ENCODE measurements at places on chromosomes 2 and 18.

GRCh38 chr2:108612153-108612513 lies 77.9 kb downstream of the LIMS1 start:
- DNase-seq = peak; percentile 75

- no peak for DNase-seq
These were observed 167.9 kb downstream of the TNS1 start for GRCh38 chr2:217834744-217835513.

- no peak for DNase-seq
These were observed 109.2 kb upstream of the FZD7 start for GRCh38 chr2:201924453-201924852.

- no peak for DNase-seq
These were observed 139.4 kb downstream of the WDSUB1 start for GRCh38 chr2:159146996-159147666.

DNA sequence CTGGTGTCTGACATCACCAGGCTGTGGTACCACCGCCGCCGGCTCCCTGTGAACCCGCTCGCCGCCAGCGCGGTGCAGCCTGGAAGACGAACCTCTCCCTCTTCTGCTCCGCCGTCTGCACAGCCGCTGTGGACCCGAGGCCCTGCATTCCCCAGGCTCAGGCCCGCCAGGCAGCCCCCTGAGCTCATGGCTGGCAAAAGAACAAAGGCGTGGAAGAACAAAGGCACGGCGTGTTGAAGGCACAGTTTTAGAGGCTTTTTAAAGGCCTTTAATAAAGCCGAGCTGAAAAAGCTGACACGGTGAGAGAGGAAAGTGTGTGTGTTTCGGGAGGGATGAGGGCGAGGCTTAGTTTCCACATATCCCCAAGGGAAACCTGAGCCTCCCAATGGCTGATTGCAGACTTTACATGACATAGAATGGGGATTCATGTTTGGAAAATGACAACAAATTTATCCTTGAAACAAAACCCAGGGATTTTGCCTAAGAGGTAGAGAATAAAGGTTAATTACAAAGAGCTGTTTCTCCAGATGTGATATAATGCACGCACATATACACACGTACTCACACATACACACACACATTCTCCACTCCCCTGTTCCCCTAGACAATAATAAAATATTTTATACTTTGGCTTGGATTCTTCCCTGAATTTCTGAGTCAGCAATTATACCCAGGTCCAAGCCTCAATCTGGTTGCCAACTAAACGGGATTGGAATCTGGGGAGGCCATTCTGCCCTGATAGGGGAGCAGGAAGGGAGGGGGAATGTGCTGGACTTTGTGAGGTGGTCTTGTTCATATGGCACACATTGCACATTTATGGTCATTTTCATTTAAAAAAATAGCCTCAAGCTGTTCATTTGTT lies 39.7 kb downstream of the RFX8 start:
- no peak for DNase-seq

DNA sequence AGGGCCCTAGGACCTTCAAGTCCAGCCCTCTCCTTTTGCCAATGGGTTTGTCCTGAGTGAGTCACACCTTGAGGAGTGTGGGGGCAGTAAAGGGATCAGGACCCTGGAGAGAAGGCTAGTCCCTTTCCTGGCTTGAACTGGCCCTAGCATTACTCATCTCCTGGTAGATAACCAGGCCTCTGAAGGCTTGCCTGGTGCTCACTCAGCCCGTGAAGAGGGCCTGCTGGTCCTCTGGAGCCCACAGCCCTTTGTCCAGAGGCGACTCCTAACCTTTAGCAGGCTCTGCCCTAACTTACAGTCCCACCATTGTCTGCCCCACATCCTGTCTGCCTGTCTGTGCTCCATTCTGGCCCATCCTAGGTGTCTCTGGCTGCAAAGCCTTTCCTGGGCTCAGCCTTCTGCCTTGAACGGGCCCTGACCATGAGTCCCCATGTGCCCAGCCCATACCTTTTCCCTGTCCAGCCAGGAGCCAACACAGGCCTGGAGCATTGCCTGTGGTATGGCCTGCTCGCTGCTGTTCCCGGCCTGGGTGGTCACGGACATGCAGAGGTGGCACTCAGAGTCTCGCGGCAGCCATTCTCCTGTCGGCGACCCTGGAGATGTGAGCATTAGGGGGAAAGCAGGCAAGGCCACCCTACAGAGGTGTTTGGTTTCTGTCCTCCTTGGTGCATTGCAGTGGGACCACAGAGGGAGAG lies 5.0 kb downstream of the SFTPB start:
- DNase-seq = no peak

DNA sequence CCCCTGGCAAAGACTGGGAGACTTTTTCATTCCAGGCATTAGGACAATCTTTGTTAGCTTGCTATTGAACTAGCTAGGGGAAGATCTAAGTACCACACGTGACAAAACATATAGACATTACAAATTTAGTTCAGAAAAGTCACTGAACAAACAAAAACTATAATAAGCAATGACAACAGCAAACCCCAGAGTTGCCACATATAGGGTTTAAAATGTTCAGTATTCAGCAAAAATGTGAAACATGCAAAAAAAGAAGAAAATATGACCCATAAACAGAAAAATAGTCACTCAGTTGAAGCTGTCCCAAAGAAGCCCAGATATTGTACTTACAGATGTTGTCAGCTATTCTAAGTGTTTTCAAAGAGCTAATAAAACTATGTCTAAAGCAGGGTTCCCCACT lies 431.1 kb upstream of the CDH2 start:
- DNase-seq = no peak

DNA sequence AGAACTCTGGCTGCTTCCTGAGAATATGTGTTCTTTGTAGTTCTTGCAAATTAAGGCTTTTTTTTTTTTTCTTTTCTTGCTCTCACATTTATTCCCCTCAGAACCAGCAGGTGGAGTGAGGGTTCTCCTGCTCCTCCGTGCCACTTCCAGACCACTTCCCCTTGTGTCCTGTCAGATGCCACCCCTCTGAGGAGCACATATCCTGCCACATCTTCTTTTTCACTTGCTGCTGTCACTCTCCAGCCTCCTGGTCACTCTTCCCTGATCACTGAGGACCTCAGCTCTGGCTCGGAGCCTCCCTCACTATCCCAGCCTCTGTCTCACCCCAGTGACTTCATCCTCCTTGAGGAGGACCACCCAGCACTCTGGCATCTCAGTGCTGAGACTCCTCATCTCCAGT lies 100.5 kb downstream of the TACR1 start:
- no peak for DNase-seq

- DNase-seq = peak; percentile 1
These were observed 69.7 kb downstream of the ZNF521 start for GRCh38 chr18:25282282-25282681.

DNA sequence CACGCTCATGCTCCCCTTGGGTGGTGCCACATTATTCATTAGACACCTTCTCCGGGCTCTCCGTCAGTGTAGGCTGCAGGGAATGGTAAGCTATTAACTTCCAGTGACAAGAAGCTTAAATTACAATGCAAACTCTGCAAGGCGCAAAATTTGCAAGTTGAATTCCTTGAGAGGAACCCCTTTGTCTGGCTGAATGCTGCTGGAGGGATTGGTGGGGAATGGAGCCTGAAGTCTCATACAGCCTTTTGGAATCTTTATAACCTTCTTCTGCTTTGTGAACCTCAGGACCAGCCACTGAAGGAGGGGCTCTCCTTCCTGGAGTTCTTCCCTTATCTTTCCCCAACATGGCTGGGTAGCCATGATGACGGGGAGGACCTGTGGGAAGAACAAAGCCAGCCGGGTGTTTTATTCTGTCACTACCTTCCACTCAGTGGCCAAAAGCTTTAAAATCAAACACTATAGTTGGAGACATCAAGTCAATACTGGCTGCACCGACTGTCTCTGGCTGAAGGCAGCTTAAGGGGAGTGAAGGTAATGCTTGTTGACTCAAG lies 220.9 kb upstream of the EPHA4 start:
- DNase-seq = no peak

- no peak for DNase-seq
These were observed 16.7 kb upstream of the PDIA6 start for GRCh38 chr2:10829299-10829698.

- DNase-seq = no peak
These were observed 277.3 kb downstream of the MBD5 start for GRCh38 chr2:148298196-148298595.

All from CD4-positive, alpha-beta T cell treated with Interleukin-1 beta for 1 hour (primary cell).